ENCODE measurements at places on chromosomes 2 and 18.

DNA sequence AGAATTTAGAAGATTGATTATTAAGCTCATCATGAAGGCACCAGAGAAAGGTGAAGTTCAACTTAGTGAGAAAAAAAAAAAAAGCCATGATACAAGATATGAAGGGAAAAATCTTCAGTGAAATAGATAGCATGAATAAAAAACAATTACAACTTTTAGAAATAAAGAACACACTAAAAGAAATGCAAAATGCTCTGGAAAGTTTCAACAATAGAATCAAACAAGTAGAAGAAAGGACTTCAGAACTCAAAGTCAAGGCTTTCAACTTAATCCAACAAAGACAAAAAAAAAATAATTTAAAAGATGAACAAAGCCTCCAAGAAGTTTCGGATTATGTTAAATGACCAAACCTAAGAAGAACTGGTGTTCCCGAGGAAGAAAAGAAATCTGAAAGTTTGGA, 105.5 kb downstream of the GRB14 start:
- no peak for DNase-seq

- no peak for DNase-seq
Observed at GRCh38 chr2:129402076-129402475, 577.4 kb upstream of the RAB6C start.

DNA sequence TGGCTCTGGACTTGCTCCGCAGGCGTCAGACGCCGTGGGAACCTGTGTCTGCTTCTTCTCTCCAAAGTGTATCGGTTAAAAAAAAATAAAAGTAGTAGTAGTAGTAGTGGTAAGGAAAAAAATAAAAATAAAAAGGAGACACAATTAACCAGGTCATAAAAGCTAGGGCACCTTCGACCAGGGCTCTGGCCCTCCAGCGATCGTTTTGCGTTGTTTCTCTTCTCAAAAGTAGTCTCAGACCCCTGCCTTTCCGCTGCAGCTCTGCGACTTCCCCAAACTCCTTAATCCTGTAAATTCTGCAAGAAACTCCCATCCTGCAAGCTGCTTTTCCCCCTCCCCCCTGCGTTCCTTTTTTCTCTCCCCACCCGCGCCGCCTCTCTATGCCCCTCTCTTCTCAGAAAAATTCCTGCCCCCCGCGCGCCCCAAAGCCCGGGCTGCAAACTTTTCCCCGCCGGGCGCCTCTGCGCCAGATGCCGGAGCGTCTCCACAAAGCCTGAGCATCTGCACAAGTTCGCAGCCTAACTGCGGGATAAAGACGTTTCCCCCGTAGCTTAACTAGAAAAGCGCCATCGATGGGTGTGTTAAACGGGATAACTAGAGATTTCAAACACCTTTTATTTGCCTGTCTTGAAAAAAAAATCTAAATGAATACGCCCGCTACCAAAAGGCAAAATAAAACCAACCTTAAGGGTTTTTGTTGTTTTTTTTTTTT, 1.8 kb upstream of the SALL3 start:
- no peak for DNase-seq

DNA sequence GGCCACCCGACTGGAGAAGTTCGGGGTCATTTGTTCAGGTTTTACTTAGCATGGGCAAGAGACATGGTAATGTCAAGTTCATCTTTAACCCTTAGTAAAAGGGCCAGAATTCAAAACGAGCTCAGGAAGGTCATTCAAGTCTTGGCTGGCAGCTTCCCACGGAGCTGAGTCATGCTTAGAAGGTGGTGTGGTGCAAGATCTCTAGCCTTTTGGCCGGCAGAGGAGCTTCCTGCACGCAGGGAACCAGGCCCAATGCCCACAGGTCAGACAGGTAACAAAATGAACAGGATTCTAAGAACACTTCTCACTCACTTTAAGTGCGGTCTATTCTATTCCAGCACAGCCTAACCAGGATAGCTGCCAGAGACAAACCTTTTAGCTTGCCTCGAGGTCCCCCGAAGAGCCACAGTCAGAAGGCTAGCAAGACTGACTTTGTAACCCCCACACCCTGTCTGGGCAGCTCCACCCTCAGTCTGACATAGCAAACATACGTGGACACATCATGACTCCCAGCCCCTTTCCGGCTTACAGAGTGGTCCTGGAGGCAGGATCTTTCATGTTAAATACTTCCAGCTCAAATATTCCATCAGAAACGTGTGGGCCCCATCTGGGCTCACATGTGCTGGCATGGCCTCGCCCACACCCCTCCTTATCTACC, 292.7 kb downstream of the BCL11A start:
- DNase-seq, result no peak

GRCh38 chr18:8045884-8046281, 478.8 kb downstream of the PTPRM start:
- no peak for DNase-seq

- DNase-seq, result no peak
Observed at GRCh38 chr2:38836791-38837190, 38.9 kb downstream of the DHX57 start.

GRCh38 chr2:62133320-62133823, 62.5 kb upstream of the B3GNT2 start:
- no peak for DNase-seq

- no peak for DNase-seq
Observed at GRCh38 chr2:139825726-139826125, 1045.5 kb upstream of the NXPH2 start.

- no peak for DNase-seq
Observed at GRCh38 chr2:59744436-59744835, 809.0 kb downstream of the BCL11A start.

DNA sequence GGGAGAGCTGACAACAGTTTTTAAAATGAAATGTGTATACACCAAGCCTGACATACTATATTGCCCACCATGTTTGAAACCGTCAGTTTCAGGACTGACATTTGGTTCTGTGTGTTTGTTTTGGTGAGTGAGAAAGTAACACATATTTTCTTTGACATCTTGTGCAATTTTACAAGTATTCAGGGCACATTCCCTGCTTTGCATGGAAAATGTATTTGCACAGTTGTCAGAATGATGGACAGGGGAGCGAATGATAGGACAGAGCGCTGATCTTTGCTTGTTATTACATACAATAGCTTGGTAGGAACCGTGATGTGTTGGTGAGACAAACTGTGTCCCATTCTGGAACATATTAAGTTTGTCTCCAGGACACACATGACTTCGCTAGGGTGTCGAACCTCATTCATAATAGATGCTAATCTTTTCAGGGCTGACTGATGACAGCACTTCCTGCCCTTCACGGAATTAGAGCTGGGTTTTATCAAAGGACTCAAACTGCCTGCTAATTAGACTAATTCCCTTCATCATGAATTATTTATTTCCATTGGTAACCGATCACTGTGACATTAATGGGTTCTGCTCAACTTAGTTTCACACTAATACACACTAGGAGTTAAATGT, 158.5 kb downstream of the CDCA7 start:
- DNase-seq, result no peak

- DNase-seq, result no peak
Observed at GRCh38 chr2:213740453-213740852, 456.2 kb downstream of the SPAG16 start.

GRCh38 chr18:51192696-51193095, 4.8 kb downstream of the MEX3C start:
- DNase-seq, result no peak

GRCh38 chr2:131132729-131133128, 27.6 kb downstream of the PLEKHB2 start:
- DNase-seq, result no peak

GRCh38 chr2:54824567-54824966, 101.1 kb downstream of the EML6 start:
- DNase-seq, result no peak

Data from CD4-positive, alpha-beta T cell treated with Interferon gamma for 1 hour (primary cell).